ENCODE measurements at places on chromosomes 7 and 10.

DNA sequence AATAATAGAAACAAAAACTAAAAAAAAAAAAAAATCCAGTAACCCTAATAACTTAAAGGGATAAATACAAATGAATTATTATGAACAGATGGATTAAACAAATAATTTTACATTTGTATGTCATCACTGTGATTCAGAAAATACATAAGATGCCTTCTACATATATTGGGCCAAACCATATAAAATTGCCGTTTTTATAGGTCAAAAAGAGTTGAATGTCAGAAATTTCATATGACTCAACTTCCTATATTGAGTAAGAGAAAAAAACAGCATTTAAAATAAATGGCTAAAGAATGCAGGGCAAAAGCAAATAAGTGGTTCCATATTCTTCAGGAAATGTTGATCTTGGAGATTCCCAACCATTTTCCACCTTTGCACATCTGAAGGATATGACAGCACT lies 9.4 kb downstream of the SLC35B4 start:
- DNase-seq, result no peak

DNA sequence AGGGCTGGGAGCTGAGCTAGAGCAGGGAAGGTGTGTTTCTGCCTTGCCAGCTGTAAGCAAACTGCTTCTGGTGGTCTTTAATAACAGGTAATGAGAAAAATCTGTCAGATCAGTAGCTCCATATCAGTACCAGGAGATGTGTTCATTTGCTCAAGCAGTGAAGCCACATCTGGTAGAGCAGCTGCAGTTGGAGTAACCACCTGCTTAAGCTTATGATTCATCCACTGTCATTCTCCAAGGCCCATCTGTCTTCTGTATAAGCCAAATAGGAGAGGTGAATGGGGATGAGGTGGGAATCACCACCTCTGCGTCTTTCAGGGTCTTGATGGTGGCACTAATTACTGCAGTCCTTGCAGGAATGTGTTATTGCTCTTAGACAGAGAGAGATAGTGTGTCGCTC lies 18.4 kb upstream of the COBL start:
- DNase-seq, result no peak

DNA sequence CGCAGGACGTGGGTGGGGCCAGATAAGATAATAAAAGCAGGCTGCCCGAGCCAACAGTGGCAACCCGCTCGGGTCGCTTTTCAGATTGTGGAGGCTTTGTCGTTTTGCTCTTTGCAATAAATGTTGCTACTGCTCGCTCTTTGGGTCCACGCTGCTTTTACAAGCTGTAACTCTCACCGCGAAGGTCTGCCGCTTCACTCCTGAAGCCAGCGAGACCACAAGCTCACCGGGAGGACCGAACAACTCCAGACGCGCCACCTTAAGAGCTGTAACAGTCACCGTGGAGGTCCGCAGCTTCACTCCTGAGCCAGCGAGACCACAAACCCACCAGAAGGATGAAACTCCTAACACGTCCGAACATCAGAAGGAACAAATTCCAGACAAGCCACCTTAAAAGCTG lies 286.6 kb upstream of the MAGI2 start:
- DNase-seq, result no peak

- DNase-seq, result no peak
These were observed 108.0 kb downstream of the HTR5A start for GRCh38 chr7:155178096-155178495.

- no peak for DNase-seq
These were observed 10.1 kb downstream of the IRF5 start for GRCh38 chr7:128947854-128948253.

DNA sequence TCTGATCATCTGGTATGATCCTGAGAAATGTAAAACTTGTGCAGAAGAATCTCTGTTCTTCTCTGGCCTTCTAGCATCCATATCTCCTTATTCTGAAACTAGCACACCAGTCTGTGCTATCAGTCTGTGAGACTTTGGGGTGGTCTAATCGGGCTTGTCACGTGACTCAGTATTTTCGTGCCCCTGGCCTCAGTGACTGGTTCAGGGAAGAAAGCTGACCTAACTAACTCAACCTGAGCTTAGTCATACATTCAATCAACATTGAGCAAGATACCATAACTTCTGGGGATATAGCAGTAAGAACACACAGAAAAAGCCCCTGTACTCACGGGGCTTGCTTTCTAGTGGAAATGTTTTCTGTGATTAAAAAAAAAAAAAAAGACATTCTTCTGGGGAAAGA lies 109.3 kb downstream of the DKK1 start:
- DNase-seq, result no peak

- DNase-seq, result no peak
These were observed 123.9 kb downstream of the ZMIZ1 start for GRCh38 chr10:79192677-79193003.

- DNase-seq, result no peak
These were observed 4.2 kb downstream of the CYTH3 start for GRCh38 chr7:6268023-6268900.

GRCh38 chr7:144735505-144736276 lies 100.2 kb downstream of the TPK1 start:
- DNase-seq, result no peak

DNA sequence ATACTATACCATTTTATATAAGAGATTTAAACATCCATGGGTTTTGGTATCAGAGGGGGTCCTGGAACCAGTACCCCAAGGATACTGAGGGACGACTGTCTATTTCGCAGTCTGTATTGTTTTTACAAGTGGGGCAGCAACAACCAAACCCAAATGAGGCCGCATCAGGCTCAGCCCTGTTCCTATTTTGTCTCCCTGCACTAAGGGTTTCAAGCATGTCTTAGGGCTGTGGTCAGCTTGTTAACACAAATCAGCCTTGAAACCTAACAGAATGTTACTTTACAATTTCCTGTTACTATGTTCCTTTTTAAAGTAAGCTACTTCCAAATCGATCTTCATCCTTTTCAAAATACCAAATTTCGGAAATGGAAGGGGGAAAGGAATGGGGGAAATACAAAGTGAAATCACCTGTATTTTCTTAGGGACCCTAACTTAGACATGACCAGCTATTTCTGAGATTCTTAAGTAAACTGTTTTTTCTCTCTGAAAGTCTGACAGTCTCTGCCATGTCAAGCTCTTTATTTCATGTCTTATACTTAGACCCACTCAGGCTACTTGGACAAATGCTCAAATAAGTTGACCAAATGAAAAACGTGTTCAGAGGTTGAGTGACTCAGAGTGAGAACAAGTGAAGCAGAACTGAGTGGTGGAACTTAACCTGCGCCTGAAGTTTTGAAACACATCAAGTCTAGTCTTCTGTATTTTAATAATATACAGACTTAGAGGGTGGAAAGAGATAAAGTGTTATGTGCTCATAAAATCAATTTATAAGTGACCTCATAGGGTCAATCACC lies 75.8 kb downstream of the C1GALT1 start:
- DNase-seq, result no peak

DNA sequence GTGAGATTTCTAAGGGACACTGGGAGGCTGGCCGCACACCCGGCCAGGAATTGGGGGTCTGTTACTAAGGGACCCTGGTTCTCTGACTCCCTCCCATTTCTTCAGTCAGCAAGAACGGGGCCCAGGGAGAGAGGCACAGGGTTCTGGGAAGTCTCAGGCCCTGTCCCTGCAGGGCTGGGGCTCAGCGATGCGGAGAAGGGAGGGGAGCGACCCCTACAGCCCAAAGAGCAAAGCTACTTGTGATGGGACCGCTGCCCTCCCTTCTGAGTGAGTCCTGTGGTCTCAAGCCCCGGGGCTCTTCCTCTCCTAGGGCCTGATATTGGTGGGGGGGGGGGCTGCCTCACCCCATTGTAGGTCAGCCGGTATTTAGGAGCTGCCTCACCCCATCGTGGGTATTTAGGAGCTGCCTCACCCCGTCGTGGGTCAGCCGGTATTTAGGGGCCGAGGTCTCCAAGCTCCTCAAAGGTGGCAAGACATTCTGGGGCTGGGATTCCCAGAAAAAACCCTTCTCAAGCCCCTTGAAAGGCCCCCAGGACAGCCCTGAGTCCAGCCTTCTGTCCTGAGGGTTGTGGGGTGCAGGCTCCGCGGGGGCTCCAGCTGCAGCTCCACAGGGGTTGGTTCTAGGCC lies 16.9 kb upstream of the NKX6-2 start:
- DNase-seq, result no peak

GRCh38 chr10:101487399-101487798 lies 100.7 kb downstream of the POLL start:
- DNase-seq, result no peak

GRCh38 chr7:108418946-108419345 lies 37.3 kb downstream of the NRCAM start:
- no peak for DNase-seq

DNA sequence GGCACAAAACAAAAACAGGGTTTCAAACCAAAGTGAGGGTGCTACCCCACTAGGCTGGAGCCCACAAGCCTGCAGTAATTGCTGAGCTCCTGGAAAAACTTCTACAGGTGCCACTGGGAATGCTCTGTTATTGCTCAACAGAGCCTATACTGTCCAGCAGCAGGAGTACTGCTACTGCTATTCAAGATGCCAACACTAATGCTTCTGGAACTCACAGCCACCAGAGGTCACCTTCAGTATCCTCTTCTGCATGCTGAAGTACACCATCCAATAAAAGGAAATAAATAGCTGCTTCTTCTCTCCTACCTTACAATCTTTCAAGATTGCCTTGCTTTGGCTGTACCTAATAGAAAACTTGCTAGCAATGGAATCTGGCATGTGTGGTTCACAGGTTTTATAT lies 222.0 kb downstream of the LRRN3 start:
- DNase-seq, result no peak

DNA sequence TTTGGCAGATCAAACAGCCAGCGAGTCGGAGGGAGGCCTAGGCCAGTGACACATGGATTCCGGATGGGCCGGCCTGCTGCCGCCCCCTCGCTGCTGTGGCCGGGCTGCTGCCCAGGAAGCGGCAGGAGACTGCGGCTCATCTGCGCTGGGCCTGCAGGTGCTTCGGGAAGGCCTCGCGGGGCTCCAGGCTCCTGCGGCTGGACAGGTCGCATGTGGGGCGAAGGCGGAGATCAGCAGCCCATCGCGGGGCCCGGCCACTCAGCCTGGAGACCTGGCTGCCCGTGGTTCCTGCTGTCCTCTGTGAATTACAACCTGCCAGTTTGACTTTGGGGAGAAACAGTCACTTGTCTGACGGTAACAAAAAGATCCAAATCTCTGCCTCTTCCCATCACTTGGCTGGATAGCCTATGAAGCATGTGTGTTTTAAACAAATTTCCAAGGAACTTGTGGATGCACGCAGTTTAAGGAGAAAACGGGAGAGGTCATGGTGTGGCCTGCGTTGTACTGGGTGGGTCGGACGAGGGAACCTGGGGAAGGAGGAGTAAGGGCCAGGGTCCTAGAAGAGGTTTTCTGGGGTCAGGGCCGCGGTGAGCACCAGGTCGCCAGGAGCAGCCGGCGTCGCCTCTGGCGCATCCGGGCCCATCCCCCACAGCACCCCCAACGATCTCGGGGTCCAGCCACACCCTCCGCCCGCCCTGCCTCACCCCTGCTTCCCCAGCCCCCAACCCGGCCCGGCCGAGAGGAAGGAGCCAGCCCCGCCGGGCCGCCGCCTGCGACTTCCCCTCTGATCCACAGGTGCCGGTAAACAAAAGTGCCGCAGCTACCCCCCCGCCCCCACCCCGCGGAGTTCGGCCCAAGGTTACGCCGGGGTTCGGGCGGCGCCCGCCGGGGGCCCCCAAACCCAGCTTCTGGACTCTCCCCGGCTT lies 1.6 kb downstream of the SPOCK2 start:
- no peak for DNase-seq

- DNase-seq, result no peak
These were observed 19.5 kb upstream of the FAM180A start for GRCh38 chr7:135768064-135768463.

DNA sequence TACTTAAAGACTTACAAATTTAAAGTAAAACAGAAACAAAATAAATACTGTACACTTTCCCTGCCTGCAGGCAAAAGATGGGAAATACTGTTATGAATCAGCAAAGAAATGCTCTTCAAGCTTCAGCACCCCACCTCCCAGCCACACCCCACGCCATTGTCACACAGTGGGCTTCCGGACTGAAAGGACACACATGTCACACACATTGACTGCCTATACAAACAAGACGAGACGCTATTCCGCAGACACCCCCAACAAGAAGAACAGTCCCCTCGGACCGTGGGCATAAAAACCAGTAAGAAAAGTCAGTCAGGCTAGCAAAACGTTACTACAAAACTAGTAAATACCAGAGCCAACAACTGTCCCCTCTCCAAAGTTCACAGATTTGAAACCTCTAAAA lies 22.2 kb upstream of the PARP12 start:
- DNase-seq, result no peak
